ENCODE measurements at places on chromosomes 2 and 18.

- no peak for DNase-seq
Observed at GRCh38 chr2:174846218-174846617, 81.9 kb upstream of the CHRNA1 start.

- DNase-seq = no peak
Observed at GRCh38 chr18:67916097-67916496, 399.6 kb upstream of the DSEL start.

DNA sequence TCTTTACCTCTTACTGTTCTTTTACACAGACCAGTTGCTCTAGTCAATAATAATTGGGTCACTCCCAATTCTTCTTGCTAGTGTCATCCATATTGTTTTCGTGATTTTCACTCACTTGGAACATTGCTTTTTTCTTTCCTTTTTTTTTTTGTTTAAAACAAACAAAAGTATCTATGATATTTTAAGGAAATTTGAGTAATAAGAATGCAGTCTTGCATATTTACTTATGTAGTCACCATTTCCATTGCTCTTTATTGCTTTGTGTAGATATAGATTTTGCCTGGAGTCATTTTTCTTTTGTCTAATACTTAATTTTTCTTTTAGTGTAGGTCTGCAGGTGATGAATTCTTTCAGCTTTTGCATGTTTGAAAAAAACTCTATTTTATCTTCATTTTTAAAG, 71.9 kb downstream of the WDR7 start:
- DNase-seq = no peak

DNA sequence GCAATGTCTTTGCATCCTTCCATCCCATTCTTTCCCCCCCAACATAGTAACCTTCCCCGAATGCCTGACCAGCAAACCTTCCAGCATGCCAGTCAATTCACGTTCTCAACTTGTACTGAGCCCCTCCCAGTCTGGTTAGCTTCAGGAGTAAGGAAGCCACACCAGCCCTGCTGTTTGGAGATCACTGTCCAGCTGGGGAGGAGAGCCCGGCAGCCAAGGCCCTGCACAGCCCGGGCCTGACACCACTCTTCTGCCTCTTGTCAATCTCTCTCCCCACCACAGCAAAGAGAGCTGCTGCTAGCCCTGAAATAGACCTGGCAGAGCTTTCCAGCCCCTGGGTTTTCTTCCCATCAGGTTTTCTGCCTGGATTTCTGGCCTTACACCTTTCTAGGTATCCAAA, 185.8 kb upstream of the ID2 start:
- DNase-seq = no peak

DNA sequence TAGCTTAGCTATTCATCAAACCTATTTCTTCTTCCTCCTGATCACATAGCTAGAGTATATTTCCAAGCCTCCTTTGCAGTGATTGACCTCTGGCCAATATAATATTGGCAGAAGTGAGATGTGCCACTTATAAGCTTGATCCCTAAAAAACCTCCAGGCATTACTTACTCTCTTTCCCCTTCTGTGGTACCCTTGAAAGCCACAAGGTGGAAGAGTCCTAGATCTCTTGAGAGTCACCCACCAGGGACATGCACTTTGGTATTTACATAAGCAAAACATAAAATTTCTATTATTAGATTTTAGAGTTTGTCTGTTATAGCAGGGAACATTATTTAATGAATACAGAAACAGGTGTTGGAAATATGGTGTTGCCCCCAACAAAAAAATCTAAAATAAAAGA, 112.0 kb downstream of the EXOC6B start:
- no peak for DNase-seq

- no peak for DNase-seq
Observed at GRCh38 chr18:58941426-58942099, 76.9 kb downstream of the ZNF532 start.

DNA sequence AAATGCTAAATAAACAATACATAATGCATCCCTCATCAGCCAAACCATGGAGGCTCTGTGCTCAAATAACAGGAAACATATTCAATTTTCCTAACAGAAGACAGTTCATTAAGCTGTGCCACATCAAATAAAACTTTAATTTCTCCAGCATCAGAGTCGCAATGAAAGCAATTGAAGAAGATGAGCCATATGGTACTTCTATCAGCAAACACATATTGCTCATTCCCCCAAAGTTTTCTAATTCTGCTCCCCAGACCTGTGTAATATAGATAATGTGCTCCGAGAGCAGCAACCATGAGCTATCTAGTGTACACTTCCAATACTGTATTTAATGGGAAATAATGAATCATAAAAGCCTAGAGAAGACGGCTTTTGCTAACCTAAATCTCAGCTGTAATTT, 263.2 kb downstream of the MEIS1 start:
- DNase-seq = no peak

DNA sequence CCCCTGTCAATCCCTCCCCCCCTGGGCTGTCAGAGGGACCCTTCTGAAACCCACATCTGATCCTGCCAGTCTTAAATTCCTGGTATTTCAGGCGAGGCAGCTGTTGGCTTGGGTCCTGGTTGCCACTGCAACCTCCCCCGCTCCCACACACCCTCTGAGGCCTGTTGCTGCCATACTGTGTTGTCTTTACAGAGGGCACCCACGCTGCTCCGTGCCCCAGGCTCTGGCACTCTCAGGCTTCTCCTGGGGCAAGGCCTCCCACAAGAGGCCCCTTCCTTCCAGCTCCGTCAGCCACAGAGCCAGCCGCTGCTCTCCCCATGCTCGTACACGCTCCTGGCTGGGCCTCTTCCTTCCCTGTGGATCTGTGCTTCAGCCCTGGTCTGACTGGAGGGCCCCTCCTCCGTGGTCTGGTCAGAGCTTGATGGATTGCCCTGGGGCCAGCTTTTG, 8.6 kb downstream of the CABLES1 start:
- DNase-seq = no peak

- no peak for DNase-seq
Observed at GRCh38 chr2:26904839-26905238, 56.9 kb downstream of the DPYSL5 start.

GRCh38 chr2:166411473-166412230, 35.9 kb upstream of the SCN9A start:
- no peak for DNase-seq

DNA sequence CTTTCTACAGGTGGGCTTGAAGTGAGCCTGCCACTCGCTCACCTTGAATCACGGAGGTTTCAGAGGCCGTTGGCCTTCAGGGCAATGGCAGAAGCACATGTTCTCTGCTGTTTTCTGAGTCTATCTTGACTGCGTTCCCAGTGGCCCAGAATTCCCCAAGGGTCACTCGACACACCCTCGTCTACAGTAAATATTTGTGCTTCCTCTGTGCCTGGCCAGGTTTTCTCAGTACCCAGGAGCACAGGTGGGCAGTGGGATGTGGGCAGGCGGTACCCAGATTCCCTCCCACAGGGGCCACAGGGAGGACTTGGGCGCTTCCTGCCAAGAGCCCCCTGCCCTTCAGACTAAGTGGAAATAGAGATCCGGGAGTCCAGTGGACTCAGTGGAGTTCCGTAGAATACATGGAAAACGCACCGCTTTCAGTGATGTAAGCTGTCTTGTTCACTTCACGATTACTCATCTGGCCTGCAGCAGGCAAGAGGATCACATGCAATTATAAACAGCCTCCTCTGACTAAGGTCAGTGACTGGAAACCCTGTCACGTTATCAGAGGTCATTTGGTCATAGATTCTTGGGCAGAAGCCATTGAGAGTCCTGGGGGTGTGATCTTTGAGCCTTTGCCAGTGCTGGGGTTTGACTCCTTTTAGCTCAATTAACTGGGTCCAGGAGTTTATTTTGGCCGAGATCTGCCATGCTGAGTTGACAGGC, 179.8 kb downstream of the NEDD4L start:
- DNase-seq = no peak

- no peak for DNase-seq
Observed at GRCh38 chr2:53629001-53629400, 138.6 kb upstream of the CHAC2 start.

DNA sequence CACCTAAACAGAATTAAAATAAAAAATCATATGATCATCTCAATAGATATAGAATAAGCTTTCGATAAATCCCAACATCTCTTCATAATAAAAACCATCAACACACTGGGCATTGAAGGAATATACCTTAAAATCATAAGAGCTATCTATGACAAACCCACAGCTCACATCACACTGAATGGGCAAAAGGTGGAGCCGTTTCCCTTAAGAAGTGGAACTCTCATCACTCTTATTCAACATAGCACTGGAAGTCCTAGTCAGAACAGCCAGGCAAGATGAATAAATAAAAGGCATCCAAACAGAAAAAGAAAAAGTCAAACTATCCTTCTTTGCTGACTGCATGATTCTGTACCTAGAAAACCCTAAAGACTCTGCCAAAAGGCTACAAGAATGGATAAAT, 510.3 kb downstream of the ZNF804A start:
- no peak for DNase-seq

DNA sequence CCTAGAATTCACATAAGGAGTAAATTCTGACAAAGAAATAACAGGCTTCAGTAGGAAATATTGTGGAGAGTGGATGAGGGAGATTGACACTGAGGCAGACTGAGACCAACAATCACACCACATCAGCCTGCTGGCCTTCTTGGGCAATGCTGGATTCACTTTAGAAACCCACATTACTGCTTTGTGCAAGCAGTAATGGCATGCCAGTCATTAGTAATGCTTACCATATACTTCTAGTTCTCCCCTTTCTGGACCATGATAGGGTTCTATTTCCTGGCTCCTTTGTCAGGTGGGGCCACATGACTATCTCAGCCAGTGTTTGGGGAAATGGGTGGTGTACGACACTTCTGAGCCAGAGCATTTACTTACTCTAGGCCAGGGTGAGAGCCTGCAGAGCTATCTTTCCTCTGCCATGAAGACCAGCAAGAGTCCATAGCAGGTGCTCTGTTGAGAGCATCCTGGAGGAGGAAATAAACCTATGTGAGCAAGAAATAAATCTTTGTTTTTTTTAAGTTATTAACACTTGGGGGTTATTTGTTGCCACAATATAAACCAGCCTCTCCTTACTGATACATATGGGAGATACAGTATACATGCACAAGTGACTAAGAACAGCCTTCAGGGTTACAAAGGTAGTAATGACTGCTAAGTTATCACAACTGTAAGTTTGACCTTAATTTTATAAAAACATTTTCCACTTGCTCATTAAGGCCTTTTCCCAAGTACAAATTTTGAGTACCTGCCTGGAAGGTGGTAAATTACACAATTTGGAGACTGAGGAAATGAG, 89.3 kb upstream of the TANK start:
- DNase-seq = no peak

GRCh38 chr18:616380-616995, 19.7 kb downstream of the CLUL1 start:
- no peak for DNase-seq

DNA sequence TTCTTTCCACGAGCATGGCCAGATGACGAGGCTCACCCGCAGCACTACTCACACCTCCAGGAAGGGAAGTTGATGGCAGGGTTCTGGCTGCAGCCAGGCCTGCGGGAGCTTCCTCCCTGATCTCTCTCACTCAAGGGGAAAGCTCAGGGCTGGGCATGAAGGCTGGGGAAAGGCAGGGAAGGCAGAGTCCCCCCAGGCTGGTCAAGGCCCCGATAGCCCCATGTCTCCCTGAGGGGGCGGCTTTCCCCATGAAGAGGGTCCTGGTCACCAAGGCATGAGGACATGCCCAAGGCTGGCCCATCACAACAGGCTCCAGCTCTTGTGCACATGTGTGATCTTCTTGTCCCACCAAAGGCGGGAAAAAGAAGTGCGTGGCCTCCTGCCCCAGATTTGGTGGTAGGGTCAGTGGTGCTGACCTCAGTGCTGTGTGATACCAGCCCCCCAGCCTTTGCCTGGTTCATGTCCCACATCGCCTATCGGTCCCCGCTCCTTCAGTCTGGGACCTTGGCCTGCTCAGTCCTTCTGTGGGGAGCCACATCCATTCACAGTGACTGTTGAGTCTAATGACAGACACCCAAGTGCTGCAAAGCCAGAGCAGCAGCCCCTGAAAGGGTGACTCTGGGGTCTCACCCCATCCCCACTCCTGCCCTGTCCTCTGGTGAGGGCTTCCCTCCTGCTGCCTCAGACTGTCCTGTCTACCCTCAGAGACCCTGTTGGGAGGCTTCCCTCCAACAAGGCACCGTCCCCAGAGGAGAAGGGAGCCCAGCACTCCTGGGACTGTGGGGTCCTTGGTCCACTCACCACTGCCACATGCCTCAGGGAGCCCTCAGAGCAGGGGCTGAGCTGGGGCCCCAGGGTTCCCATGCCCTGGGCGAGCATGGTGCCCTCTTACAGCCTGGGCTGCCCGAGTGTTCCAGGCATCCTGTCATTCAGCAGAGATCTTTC, 49.8 kb upstream of the ALPP start:
- no peak for DNase-seq

GRCh38 chr18:62066102-62066818, 120.6 kb downstream of the PIGN start:
- no peak for DNase-seq

DNA sequence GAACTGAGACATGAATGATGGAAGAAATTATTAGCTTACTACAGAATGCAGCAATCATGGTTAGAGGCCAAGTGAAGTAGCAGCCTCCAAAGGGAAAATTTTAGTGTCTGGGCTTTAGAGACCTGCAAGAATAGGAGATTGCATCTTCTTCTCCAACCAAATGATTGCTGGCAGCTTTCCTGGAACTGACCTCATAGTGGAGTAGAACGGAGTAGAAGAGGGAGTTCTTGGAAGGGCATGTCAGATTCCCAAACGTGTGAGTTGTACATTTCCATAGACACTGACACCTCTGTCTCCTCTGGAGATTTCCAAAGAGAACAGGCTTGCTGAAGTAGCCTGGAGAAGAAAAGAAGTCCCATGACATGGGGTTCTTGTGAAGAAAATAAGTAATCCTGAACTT, 169.8 kb upstream of the ERBB4 start:
- DNase-seq = no peak
